ENCODE measurements at places on chromosomes 16 and 17.

GRCh38 chr17:2406903-2407790 is 6.3 kb upstream of the MNT start:
- no peak for DNase-seq

DNA sequence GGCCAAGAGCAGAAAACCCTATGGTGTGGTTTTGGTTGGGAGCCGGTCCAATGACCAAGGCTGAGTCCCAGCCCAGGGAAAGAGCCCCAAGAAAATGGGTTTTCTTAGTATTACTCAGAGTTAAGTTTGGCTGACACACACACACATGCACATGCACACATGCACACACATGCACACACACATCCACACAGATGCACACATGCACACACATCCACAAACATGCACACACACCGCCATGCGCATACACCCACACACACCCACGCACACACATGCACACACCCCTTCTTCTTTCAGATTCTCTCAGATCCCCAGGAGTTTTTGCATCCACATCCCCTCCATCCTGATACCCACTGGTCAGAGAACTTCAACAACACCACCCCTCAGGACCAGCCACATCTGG is 9.1 kb downstream of the ABCC12 start:
- no peak for DNase-seq

GRCh38 chr17:69480245-69480644 is 65.7 kb downstream of the MAP2K6 start:
- no peak for DNase-seq

DNA sequence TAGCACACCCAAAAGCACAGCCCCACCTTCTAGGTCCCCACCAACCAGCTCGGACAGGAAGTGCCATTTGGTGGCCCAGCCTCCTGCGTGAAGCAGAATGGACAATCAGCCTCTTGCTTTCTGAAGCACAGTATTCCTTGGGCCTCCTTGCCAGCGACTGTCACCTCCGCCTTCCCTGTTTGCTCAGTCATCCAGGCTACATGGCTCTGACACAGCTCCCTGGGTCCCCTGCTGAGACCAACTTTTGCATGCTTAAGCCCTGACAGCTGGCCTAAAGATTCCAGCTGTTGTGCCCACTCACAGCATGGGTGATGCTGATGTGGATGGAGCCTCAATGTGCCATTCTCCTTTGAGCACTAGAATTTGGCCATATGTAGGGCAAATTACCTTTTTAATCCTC is 4.5 kb upstream of the CACNG5 start:
- peak; percentile 57 for DNase-seq

DNA sequence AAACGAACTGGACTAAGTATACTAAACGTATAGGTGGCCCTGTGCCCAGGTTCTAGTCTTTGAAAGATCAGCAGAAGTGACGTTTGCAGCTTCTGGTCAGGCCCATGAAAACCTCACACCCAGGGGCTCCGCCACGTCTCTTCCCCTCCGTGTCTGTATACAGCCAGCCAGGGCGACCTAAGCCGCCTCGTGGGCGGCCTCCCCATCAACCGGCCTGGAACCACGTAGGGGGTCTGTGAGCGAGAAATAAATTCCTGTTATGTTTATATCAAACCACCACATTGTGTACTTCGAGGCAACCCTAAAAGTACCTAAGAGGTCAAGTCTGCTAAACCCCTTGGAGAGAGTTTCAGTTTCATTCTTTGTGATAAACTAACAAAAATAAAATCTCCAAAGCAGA is 6.8 kb downstream of the TK1 start:
- DNase-seq: no peak

GRCh38 chr16:57966986-57967385 is 3.9 kb downstream of the CNGB1 start:
- no peak for DNase-seq

GRCh38 chr17:77019893-77020379 is 120.8 kb upstream of the SEC14L1 start:
- DNase-seq: no peak

DNA sequence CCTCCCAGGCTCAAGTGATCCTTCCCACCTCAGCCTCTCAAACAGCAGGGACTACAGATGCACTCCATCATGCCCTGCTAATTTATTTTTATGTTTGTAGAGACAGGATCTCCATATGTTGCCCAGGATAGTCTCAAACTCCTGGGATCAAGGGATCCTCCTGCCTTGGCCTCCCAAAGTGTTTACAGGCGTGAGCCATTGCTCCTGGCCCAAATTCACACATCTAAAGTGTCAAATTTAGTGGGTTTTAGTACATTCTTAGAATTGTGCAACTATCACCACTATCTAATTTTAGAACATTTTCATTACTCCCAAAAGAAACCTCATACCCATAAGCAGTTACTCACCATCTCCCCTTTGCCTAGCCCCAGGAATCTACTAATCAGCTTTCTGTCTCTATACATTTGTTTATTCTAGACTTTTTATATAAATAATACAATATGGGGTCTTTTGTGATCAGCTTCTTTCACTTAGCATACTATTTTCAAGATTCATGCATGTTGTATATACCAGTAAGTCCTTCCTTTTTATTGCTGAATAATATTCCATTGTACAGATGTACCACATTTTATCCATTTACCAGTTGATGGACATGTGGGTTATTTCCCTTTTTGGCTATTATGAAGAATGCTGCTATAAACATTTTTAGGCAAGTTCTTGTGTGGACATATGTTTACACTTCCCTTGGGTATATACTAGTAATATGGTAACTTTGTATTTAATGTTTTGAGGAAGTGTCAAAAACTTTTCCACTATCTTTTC is 25.1 kb upstream of the ITGA2B start:
- no peak for DNase-seq

DNA sequence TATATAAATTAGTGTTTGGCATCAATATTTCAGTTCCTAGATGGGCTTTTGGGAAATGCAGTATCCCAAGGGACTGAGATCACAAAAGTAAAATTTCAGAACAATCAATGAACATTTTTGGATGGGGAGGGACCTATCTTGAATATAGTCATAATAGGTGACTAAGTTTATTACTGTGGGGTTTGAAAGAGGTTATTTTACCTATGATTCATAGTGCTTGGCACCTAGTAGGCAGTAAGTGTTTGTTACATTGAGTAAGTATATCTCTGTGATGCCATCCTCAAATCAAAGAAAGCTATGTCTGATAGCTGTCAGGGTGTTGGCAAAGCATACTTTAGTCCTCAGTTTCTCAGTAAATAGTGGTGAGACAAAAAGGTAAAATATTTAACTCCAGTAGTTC is 36.9 kb downstream of the ZNF207 start:
- no peak for DNase-seq

GRCh38 chr17:48296453-48296852 is 133.6 kb downstream of the SKAP1 start:
- no peak for DNase-seq

DNA sequence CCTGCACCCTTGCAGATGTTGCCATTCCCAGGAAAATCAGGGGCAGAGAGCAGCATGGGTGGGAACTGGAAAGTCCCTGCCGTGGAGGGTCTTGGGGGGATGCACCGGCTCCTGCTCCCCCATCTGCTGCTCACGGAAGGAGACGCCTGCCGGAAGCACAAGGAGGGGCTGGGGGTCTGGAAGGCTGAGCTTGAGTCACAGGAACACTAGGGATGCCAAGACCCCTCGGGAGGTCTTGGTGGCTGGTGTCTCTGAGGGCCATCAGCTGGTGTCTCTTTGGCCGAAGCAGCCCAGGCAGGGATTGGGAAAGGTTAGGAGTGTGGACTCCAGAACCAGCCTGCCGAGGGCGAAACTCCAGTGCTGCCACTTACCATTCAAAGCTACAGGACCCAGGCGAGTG is 29.4 kb upstream of the GNA13 start:
- no peak for DNase-seq

DNA sequence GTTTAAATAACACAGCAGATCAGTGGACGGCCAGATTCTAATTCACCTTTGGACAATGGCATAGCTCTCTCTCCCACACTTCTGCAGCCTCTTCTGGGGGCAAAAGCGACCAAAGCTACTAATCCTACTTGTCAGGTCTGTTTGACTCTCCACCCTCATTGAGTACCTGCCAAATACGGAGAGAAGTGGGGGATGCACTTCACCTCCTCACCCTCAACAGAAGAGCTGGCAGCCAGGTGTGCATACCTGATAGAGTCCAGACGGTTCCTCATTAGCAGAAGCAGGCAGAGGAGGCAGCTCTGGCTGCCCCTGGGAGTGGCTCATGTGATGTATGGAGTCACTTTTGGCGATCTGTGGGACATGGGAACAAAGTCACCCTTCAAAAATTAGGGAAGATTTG is 4.9 kb downstream of the DNAH3 start:
- peak; percentile 83 for DNase-seq

- no peak for DNase-seq
These were observed 191.9 kb downstream of the MSI2 start for GRCh38 chr17:57447990-57448758.

DNA sequence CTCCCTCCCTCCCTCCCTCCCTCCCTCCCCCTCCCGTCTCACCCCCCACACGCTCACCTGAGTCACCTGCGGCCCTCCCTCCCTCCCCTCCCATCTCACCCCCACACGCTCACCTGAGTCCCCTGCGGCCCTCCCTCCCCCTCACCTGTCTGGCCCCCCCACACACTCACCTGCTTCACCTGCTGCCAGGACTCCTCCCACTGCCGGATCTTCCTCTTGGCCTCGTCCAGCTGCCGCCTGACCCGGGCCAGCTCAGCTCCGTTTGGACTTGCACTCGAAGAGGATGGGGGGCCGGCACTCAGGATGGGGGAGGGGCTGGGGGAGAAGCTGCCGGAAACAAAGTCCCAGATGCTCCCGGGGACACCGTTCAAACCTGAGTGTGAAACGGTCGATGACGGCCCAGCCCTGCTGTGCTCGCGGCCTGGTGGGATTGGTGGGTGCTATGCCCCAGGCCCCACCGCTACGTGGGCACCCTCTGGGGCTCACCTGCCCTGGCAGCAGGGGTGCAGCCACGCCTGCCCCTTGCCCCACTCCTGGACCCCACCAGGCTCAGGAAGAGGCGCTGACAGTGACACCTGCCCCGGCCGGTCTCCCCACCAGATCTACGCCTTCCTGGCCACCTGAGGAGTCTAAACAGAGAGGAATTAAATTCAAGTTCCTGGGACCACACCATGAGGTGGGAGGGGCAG is 15.9 kb downstream of the GNPTG start:
- DNase-seq: peak; percentile 90

DNA sequence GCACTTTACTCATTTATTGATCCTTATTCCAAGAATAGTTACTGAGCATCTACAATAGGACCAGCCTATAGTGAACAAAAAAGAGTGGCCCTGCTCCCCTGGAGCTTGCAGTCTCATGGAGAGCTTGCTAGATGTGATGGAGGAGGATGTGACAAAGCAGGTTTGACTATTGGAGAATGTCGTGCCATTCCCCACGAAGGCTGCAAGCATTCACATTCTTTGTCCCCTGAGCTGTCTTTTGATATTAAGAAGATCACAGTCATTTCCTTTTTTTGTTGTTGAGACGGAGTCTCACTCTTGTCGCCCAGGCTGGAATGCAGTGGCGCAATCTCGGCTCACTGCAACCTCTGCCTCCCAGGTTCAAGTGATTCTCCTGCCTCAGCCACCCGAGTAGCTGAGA is 115.0 kb upstream of the ADAMTS18 start:
- no peak for DNase-seq

All from NCI-H510A (cell line).